ENCODE measurements at places on chromosomes 3 and 15.

- DNase-seq, result no peak
These were observed 130.8 kb upstream of the SNTN start for GRCh38 chr3:63521657-63522056.

- DNase-seq, result no peak
These were observed 963 bp downstream of the SHQ1 start for GRCh38 chr3:72847282-72847681.

- DNase-seq, result no peak
These were observed 2.3 kb downstream of the SERF2 start for GRCh38 chr15:43794269-43795037.

GRCh38 chr15:58182460-58183163, 44.4 kb downstream of the AQP9 start:
- DNase-seq, result peak; percentile 3

DNA sequence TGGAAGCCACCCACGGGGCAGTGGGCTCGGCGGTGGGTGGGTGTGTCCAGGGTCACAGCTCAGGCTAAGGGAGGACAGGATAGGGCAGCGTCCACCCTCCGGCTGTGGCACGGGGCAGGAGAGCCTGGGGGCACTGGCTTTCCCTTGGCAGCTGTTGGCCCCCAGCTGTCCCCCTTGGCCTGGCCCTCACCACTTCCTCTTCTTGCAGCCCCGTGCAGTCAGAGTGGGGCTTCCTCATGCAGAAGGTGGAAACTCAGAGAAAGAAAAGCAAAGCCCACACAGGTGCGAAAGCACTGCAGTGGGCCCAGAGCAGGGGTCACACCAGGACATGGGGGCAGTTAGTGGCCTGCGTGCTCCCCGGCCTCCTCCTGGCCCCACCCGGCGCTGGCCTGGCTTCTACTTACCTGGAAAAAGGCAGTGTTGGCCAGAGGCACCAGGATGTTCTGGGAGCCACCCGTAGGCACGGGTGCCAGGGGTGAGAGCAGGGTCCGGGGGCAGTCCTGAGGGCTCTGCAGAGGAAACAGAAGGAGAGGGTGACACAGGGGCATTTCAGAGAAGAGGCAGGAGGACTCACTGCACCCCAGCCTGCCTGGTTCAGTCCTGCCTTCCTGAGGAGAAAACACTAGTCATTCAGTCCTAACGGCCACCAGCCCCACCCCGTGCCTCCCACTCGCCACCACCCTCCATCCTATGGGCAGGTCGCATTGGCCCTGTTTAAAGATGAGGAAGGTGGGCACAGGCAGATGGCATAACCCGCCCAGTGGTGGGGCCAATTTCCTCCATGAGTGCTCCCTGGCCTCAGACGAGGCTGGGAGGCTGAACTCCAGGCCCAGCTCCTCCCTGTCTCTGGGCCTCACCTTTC, 28.3 kb downstream of the PLXND1 start:
- DNase-seq, result no peak

GRCh38 chr15:76386926-76387325, 50.4 kb downstream of the ISL2 start:
- no peak for DNase-seq

GRCh38 chr3:159126261-159127020, 324.6 kb downstream of the MFSD1 start:
- no peak for DNase-seq
